Chondrocyte (in vitro differentiated cells): ENCODE measurements at places on chromosomes 2 and 18. TPM values are rescaled to one million over a fixed set of nuclear protein-coding genes. Genes with fewer than 3 reads are reported as not detected.

- DNase-seq: no peak
Measured at GRCh38 chr18:65938592-65939372, 188.0 kb downstream of the CDH7 start.

- DNase-seq: no peak
Measured at GRCh38 chr2:132589111-132589830, 80.7 kb downstream of the LYPD1 start.

- no peak for DNase-seq
Measured at GRCh38 chr2:197555467-197555866, 39.6 kb downstream of the MOB4 start.

DNA sequence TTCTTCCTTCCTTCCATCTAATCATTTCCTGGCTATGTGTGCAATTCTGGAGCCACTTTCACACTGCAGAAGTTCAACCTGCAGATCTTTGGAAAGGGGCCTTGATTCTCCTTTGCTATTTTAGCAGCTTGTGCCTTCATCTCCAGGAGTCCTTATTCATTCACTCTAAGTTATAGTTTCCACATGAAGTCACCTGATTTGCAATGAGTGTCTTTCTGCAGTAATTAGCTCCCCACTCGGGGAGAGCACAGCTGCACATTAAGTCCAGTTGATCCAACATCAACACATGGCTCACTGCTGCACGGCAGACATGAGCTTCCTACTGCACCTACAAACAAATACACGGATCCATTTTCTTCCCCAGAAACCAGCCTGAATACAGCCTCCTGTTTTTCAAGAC, 323.1 kb upstream of the TNP1 start:
- no peak for DNase-seq

The C2orf66 gene
- total RNA-seq: 0.89 TPM in 1 of 3 replicates, not detected in the others

The CHN1 gene
- total RNA-seq: 18.4 to 66.1 TPM (median 23.1 TPM) in 3 replicates

The PROM2 gene
- total RNA-seq: 1.5 to 1.7 TPM (median 1.7 TPM) in 3 replicates
